ENCODE measurements at places on chromosomes 2 and 18.

GRCh38 chr18:54871231-54871630, 43.0 kb downstream of the RAB27B start:
- DNase-seq: peak; percentile 93

DNA sequence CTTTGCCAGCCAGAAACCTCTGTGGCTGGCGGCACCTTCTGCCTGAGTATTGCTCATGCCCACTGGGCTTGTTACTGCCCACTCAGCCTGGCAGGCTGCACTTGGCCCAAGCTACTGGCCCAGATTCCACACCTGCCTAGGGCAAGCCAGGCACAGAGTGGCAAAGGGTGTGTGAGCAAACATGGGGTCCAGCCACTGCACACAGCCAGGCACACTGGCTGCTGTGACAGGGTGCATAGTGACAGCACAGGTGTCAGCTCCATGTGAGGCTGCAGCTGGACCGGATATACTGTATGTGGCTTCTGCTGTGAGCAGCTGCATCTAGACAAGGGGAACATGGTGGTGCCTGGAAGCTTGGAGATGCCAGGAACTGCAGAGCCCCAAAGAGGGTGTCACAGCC, 113.9 kb downstream of the COPS8 start:
- DNase-seq: no peak

DNA sequence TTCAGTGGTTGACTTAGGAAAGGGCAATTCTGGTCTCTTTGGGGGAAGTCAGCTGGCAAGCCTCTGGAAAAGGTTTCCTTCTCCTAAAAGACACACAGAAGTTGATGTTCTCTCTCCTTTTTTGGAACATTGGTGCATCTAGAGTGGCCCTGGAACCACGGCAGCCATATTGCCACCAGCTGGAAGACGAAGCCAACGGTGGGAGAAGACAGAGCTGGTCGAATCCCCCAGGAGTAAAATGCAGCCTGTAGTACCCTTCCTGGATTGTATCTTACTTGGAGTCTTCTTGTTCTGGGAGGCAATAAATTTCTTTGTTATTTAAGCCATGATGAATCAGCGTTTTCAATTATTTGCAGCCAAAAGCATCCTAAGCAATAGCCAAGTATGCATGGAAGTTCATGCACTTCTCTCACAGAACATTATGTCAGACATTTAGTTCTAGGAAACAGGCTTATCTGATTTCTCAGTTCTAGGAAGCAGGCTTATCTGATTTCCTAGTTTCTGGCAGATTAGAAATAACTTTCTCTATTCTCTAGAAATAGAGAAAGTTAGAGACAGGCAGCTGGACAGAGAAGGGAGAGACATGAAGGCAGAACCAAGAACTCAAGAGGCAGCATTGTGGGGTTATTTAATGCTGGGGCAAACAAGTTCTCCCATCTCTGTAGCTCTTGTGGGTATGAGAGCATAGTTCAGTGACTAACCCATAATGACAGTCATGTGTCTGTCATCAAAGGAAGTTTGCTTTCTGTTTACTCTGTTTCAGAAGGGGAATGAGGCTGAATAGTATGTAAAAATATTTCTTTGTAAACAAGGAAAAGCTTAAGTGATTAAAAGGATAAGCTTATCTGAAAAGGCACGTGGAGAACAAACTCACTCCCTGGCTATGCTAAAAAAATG, 40.5 kb upstream of the NABP1 start:
- peak; percentile 64 for DNase-seq

- no peak for DNase-seq
Measured at GRCh38 chr18:6917072-6917471, 187.6 kb downstream of the ARHGAP28 start.

DNA sequence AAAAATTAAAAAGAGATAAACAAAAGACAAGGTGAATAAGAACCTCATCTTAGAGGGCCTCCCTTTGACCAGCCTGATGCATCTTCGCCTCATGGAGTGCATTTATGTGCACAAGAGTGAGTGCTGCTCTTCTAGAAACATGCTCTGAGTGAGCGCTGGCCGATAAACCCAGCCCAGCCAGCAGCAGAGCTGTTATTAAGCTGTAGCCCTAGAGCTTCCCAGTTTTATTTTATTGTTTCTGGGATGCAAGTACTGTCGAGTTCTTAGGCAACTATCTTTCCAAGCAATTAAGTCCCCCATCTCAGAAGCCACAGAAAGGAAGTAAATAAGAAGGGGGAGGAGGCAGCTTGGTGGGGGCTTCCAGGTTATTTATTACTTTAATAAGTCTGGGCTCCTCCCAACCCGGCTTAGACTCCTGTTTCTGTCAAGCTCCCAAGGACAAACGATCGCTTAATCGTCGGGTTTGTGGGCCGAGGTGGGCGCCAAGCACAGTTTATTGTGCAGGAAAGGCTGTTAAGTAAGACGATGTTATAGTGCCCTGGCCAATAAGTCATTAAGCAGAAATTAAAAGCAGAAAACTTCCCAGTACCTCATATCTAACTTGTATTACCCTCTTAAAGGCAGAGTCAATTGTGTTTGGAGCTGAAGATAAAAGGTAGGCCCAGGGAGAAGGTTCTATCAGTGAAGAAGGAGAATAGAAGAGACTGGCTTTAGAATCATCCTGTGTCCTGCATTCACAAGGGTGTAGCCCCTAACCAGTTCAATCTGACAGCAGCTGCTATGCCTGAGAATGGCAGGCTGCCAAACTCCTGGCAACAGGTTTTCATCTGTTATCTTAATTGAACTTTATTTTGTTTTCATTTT, 176.3 kb downstream of the PIK3C3 start:
- DNase-seq: no peak

- DNase-seq: no peak
Measured at GRCh38 chr2:241619597-241620418, 17.1 kb downstream of the THAP4 start.

DNA sequence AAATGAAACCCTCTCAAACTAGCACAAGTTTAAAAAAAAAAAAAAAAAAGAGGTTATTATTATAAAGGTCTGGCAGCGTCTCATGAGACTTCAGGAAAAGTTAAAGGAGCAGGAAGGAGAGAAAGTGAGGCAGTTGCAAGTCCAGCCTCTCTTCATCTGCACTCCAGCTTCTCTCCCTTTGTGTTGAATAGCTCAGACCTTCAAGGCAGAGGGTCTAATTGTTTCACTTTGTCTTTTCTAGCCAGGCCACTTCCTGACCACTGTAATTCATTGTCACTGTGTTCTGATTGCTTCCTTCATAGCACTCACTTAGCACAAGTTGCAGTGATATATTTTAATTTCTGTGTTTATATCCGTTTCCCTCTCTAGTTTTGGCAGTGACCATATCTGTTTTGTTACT, 99.9 kb downstream of the SPATS2L start:
- no peak for DNase-seq

DNA sequence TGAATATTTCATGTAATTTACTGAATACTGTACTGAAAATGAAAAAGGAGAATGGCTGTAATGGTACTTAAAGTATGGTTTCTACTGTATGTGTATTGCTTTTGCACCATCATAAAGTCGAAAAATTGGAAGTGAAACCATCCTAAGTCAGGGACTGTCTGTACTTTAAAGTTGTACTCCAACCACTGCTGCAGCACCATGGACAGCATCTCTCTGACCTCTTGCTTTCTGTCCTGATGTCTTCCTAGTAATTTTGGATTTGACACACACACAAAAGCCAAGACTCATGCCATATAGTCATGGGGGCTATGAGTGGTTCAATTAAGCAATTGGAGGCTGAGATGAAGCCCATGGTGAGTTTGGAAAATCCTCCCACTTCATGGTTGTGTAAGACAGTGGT, 256.3 kb upstream of the PKDCC start:
- peak; percentile 60 for DNase-seq

DNA sequence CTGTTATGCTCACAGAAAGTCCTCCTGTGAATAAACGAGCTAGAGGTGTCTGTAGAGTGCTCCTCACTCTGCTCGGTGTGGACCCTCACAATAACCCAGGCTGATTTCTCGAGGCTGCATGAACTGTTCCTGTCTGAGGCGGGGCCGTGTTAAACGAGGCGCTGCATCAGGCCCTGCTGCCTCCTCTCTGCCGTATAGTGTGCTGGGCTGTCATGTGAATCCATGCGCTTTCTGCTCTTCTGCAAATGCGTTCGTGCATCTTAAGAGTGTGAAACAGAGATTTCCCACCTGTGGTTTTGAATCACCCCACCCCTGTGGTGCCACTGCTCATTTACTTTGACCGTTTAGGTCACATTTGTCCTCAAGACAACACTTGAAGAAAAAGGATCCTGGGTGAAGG, 26.2 kb downstream of the TRAF3IP1 start:
- no peak for DNase-seq

DNA sequence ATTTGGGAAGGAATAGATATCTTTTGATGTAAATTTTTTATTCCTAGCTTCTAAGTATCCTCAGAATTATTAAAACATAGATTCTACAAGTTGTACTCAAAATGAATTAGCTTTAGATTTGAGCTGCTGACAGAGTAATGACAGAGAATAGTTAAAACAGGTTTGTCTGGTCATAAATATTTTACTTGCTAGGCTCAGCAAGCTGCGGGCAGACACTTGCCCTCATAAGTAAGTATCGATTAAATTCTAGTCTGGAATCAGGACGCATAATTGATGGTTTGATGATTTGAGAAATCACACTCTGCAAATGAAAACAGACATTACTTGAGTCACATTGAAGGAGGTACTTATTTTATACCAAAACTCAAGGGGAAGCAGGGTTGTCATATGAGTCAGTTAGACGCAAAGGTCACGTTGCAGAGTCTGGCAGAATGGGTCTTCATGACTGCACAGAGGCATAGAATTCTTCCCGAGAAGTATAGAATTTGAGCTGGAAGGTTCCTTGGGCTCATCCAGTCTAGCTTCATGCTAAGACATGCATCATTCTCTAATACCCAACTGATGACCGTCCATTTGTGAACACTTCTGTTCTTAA, 27.5 kb downstream of the ARL4C start:
- no peak for DNase-seq
